Transverse colon (tissue), 4 donors: ENCODE measurements at places on chromosomes 16 and 17. TPM values are rescaled to one million over a fixed set of nuclear protein-coding genes. Genes with fewer than 3 reads are reported as not detected.

SLC6A4 gene
- not detected for total RNA-seq

LUC7L3 gene
- 62.8 TPM for total RNA-seq

- no peaks in the 10 kb centered on the region for H3K4me1 ChIP-seq
- no peak for DNase-seq
- no peak overlapping the region for H3K4me3 ChIP-seq
Measured at GRCh38 chr17:37110746-37111145, 162.0 kb downstream of the AATF start.

DNA sequence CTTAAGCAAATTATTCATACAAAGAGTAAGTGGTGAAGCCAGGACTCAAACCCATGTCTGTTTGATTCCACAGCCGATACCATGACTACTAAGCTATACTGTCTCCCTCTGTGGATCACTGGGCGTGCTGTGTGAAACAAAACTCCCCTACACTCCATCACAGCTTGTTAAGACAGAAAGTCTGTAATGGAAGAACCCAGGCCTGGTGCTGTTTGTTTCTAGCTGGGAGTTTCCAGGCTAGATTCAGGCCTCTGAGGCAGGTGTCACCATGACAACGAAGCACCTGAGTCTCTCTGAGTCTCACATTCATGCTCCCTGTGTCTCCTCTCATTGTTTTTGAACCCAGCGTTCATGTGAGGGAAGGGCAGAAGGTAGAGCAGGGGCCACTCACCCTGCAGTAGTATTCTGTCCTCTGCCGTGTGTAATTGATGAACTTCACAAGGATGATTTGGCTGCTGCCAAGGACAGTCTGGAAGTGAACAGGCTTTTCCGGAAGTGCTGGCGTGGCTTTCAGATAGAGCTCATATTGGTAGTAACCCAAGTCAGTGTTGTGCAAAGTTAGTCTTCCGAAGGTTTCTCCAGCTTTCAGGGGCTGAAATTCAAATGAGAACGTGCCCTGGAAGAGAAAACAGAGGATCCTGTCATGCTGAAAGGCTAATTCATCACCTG lies 8.6 kb upstream of the VAC14 start:
- H3K4me1 ChIP-seq = no peaks in the 10 kb centered on the region
- H3K27ac ChIP-seq = no peak overlapping the region
- DNase-seq = no peak
- peaks cover 5% of the 10 kb centered on the region for H3K27me3 ChIP-seq
- no peak overlapping the region for H3K4me3 ChIP-seq
- no peaks in the 10 kb centered on the region for H3K36me3 ChIP-seq

CRISPLD2 gene
- 53.4 TPM for total RNA-seq

PLD6 gene
- total RNA-seq = 0.75 TPM

DNA sequence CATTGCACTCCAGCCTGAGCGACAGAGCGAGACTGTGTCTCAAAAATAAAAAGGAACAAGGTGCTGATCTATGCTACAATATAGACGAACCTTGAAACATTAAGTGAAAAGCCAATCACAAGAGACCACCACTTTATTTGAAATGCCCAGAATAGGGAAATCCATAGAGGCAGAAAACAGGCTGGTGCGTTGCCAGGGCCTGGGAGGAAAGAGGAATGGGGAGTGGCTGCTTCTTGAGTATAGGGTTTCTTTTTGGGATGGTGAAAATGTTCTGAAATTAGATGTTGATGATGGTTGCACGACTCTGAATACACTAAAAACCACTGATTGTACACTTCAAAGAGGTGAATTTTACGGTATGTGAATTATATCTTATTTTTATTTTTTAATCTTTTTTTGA lies 20.3 kb upstream of the GLIS2 start:
- no peak overlapping the region for H3K27ac ChIP-seq
- no peak overlapping the region for H3K4me3 ChIP-seq
- H3K4me1 ChIP-seq = peaks cover 19% of the 10 kb centered on the region
- H3K27me3 ChIP-seq = no peaks in the 10 kb centered on the region

KRT26 gene
- not detected for total RNA-seq

GRCh38 chr16:2818272-2818876 lies 1.3 kb downstream of the PRSS21 start:
- no peak overlapping the region for H3K27ac ChIP-seq
- H3K4me3 ChIP-seq = no peak overlapping the region
- H3K4me1 ChIP-seq = no peaks in the 10 kb centered on the region
- DNase-seq = peak; percentile 5
- no peaks in the 10 kb centered on the region for H3K36me3 ChIP-seq
- H3K27me3 ChIP-seq = peaks cover 11% of the 10 kb centered on the region

PNPO gene
- total RNA-seq = 25.8 TPM

DNA sequence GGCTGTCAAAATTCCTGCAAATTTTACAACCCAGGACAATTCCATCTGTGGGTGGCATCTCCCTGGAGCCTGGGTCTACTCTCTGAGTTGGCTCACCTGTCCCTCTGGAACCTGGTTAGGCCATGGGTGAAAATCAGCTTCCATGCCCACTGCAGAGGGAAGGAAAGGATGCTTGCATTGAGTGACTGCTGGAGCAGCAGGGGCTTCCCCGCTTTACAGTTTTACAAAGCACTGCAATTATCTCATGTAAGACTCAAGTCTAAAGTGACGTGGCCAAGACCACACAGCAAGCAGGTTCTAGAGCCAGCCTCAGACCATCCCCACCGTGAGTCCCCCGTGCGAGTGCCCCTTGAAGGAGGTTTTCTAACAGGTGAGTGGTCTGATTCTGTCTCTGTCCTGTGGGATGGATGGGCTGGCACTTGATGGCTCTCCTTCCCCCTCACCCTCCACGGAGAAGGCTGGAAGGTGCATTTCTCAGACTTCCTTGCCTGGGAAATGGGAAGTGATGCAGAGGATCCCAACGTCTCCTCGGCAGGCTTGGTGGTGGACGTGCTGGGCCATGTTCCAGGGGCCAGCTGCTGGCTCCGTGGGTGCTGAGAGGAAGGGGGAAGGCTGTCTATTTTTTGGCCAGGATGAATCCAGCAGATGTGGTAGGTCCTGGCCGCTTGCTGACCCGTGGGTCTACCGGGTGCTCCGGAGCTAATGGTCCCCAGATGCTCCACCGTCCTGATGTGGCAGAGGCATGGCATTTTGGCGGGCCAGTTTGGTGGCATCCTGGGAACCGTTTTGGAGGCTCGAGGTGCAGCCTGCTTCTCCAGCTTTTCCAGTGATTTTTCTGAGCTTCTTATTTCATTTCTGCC lies 26.3 kb upstream of the CBX4 start:
- H3K27me3 ChIP-seq = no peaks in the 10 kb centered on the region
- H3K27ac ChIP-seq = no peak overlapping the region
- DNase-seq = no peak
- H3K4me1 ChIP-seq = no peaks in the 10 kb centered on the region
- H3K36me3 ChIP-seq = no peaks in the 10 kb centered on the region
- H3K4me3 ChIP-seq = no peak overlapping the region

- peak overlapping the region; percentile 90 for H3K4me3 ChIP-seq
- no peaks in the 10 kb centered on the region for H3K27me3 ChIP-seq
- H3K36me3 ChIP-seq = no peaks in the 10 kb centered on the region
- peak overlapping the region; percentile 100 for H3K27ac ChIP-seq
Measured at GRCh38 chr17:2400474-2400866, 390 bp downstream of the MNT start.

- no peaks in the 10 kb centered on the region for H3K36me3 ChIP-seq
- no peak overlapping the region for H3K27ac ChIP-seq
- peaks cover 18% of the 10 kb centered on the region for H3K4me1 ChIP-seq
- H3K4me3 ChIP-seq = no peak overlapping the region
- DNase-seq = no peak
- no peaks in the 10 kb centered on the region for H3K27me3 ChIP-seq
Measured at GRCh38 chr17:28047806-28048205, 5.3 kb downstream of the NLK start.

DNA sequence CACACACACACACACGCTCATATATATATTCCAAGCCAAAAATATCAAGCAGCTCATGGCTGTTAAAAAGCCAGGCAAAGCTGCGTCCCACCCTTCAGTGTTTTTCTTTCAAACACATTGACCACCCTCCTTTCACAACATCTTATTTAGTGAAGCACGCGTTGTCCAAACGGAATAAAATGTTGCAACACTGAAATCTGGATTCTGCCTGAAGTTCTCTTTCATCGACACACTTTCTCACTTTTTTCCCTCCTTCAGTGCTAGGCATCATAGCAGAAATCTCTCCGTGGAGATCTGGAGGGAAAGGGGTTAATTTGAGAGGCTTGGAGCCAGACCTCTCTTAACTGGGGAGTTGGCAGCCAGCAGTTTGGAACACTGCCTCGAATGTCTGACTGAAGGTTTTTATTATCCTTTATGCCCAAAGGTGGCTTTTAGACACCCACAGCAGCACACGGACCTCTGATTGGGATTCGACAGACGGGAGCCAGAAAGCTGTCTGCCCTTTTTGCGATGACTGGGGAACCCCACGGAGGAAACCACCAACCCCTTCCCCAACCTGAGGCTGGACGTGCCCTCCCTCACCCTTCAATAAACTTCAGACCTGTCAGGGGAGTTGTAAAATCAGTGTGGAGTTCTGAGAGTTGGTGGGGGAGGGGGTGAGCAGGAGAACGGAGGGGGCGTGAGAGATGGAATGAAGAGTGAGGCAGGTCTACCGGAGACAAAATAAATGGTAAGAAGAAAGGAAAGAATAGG lies 833.6 kb upstream of the SOX9 start:
- no peaks in the 10 kb centered on the region for H3K27me3 ChIP-seq
- H3K27ac ChIP-seq = no peak overlapping the region

DNA sequence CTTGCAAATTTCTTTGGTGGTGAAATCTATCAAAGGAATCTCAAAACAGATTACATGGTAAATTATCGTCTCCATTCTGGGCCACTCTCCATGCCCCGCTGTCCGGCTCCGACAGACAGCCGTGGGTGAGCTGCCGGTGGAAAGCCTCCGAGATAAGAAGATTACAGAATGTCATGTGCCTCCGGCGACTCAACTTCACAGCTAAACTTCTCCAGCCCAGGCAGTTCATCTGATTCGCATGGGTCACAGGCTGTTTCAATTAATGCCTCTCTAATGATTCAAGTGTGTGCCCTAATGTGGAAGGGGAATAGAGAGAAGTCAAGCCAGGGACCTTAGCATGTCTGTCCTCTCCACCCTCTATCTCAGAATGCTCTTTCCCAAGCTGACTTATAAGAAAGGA lies 520.8 kb upstream of the ZFHX3 start:
- no peak overlapping the region for H3K4me3 ChIP-seq
- H3K27ac ChIP-seq = no peak overlapping the region
- no peaks in the 10 kb centered on the region for H3K36me3 ChIP-seq
- no peak for DNase-seq

LPO gene
- total RNA-seq = not detected

ABCC11 gene
- 0.27 TPM for total RNA-seq

DNA sequence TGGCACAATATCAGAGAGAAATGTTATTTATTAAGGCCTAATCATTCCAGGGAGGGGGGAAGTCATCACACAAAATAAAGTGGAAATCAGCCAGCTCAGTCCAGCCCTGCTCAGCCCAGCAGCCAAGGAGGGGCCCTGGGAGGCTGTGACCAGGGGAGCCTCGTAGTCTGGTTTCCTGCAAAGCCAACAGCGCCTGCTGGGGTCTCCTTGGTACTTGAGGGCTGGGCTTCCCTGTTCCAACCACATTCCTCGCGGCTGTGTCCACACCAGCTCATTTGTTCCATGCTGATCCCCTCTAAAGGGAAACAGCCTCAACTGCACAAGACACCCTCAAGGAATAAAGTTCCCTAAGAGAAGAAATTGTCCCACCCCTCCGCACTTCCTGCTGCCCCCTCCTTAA lies 154.0 kb downstream of the TMEM132E start:
- no peaks in the 10 kb centered on the region for H3K27me3 ChIP-seq
- H3K4me1 ChIP-seq = no peaks in the 10 kb centered on the region
- no peak overlapping the region for H3K4me3 ChIP-seq

CD7 gene
- total RNA-seq = 6.8 TPM

DNA sequence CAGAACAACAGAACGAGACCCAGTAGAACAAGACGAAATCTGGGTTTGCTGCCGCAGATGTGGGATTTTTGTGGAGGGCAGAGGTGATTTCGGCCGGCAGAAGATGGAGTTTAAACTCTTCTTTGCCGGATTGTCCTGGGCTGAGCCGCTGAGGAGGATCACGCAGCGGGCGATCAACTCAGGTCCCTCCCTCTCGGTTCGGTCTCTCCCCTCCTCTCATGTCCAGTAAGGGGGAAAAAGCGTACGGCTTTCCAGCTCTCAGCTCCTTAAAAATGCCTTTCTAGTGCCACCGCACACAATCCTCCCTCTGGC lies 2.5 kb downstream of the PHF12 start:
- H3K27ac ChIP-seq = peak overlapping the region; percentile 98
- H3K4me1 ChIP-seq = peaks cover 50% of the 10 kb centered on the region
- DNase-seq = no peak
- no peaks in the 10 kb centered on the region for H3K36me3 ChIP-seq
- H3K4me3 ChIP-seq = peak overlapping the region; percentile 96

CES3 gene
- total RNA-seq = 326 TPM

CLEC3A gene
- total RNA-seq = not detected

DNA sequence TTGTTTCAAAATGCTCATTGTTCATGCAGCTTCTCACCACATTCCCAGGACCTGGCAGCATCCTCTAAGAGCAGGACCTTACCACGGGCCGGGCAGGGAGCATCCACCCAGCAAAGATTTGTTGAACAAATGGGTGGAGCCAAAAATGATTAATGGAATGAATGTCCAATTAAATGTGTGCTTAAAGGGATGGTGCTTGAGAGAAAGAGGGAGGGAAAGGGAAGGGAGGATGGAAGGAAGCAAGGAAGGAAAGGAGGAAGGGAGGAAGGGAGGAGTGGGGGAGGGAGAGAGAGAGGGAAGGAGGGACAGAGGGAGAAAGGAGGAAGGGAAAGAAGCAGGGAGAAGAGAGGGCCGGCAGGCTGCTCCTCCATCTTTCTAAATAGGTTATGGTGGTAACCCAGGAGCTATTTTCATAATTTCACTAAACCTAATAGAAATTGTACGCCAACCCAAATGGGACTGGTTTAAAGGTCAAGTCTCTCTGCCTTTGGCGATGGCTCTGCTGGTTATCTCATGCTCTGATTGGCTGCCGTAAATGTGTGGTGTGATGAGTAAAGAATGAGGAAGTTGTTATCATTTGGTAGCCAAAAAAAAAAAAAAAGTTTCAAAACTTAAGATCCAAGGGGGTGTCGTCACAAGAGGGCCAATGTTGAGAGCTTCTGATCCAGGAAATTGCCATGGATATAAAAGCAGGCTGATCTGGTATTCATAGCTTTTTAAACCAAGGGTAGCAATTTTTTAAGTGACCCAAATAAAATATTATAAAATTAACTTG lies 126.7 kb upstream of the FOXF1 start:
- DNase-seq = no peak
- no peaks in the 10 kb centered on the region for H3K36me3 ChIP-seq
- no peaks in the 10 kb centered on the region for H3K27me3 ChIP-seq
- peak overlapping the region; percentile 65 for H3K27ac ChIP-seq
